MCF 10A (cell line): ENCODE measurements at places on chromosomes 11 and 22. TPM values are rescaled to one million over a fixed set of nuclear protein-coding genes. Genes with fewer than 3 reads are reported as not detected.

Gene PKDREJ
- not detected in 2 replicates for total RNA-seq

Gene PARVA
- total RNA-seq: 26.5 and 36.7 TPM in 2 replicates

Gene SHISAL1
- 1.6 and 3.7 TPM in 2 replicates for total RNA-seq

Gene CTSW
- total RNA-seq: not detected in 2 replicates

Gene FKBP2
- total RNA-seq: 84.7 and 86.0 TPM in 2 replicates

Gene OR51E2
- not detected in 2 replicates for total RNA-seq

Gene TXNRD2
- 28.7 and 39.9 TPM in 2 replicates for total RNA-seq

Gene GRAMD1B
- total RNA-seq: 0.26 and 0.27 TPM in 2 replicates

DNA sequence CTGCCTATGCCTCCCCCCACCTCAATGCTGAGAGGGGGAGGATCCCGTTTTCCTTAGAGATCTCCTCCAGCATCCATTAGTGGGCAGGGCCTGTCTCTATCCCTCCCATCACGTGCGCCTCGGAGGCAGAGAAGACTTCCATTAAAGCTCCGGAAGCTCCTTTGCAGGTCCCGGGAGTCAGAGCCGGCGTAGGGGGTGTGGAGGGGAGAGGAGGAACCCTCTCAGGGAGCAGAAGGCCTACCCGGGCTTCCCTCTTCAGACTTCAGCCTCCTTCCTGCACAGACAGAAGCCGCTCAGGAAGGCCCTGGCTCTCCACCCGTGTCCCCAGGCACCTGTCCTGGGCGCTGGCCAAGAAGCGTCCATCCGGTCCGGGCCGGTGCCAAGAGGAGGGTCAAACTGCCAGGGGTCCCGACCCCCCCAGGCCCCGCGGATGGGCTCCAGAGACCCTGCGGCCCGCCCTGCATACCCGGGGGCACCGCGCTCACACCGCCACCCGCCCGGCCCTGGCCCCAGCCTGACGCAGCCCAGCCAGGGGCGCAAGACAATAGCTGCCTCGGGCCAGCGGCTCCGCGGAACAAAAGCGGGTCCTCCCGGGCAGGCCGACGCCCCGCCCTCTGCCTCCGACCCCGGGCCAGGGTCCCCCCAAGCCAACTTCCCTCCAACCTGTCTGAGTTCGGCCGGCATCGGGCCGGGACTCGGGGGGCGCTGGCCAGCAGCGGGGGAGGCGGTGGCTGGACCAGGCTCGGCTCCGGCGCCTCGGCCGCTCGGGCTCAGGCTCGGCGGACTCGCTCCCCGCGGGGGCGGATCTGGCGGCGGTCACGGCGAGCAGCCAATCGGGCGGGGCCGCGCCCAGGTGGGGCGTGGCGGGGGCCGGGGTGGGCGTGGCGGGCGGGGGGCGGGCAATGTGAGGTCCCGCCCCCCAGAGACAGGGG lies 29.9 kb downstream of the ARVCF start:
- H3K27ac ChIP-seq: no peak overlapping the region
- H3K4me1 ChIP-seq: peaks cover 10% of the 10 kb centered on the region
- H3K36me3 ChIP-seq: no peaks in the 10 kb centered on the region
- no peaks in the 10 kb centered on the region for H3K27me3 ChIP-seq

DNA sequence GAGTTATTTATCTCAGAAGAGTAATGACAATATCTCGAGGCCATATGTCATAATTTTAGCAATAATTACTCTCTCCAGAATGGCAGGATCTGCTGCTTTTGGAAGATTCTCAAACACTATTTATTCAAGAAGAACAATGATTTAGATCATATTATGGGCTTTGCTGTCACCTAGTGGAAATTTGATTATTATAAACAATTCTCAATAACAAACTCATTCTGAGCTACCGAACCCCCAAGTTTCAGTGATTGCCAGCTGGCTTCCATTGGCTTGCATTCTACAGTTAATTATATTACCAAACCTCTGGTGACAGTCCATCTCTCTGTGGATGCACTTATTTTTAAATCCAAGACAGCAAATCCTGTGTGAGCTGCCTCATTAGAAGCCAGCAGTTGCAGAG lies 27.9 kb upstream of the SLC36A4 start:
- no peak overlapping the region for H3K4me3 ChIP-seq
- H3K27ac ChIP-seq: no peak overlapping the region
- peak; percentile 43 for DNase-seq
- H3K27me3 ChIP-seq: no peaks in the 10 kb centered on the region
- no peaks in the 10 kb centered on the region for H3K36me3 ChIP-seq

- no peaks in the 10 kb centered on the region for H3K36me3 ChIP-seq
- peaks cover 11% of the 10 kb centered on the region for H3K4me1 ChIP-seq
- no peak overlapping the region for H3K27ac ChIP-seq
- H3K27me3 ChIP-seq: no peaks in the 10 kb centered on the region
- DNase-seq: no peak
Measured at GRCh38 chr11:73070653-73071052, 71.5 kb downstream of the FCHSD2 start.

- H3K4me3 ChIP-seq: no peak overlapping the region
- no peak overlapping the region for H3K27ac ChIP-seq
- DNase-seq: no peak
- no peaks in the 10 kb centered on the region for H3K36me3 ChIP-seq
- H3K4me1 ChIP-seq: peaks cover 17% of the 10 kb centered on the region
Measured at GRCh38 chr11:86595451-86595850, 77.0 kb downstream of the ME3 start.

GRCh38 chr11:27291302-27291889 lies 71.6 kb downstream of the CCDC34 start:
- H3K4me1 ChIP-seq: no peaks in the 10 kb centered on the region
- H3K27me3 ChIP-seq: no peaks in the 10 kb centered on the region
- H3K4me3 ChIP-seq: no peak overlapping the region
- DNase-seq: peak; percentile 48
- H3K27ac ChIP-seq: no peak overlapping the region

DNA sequence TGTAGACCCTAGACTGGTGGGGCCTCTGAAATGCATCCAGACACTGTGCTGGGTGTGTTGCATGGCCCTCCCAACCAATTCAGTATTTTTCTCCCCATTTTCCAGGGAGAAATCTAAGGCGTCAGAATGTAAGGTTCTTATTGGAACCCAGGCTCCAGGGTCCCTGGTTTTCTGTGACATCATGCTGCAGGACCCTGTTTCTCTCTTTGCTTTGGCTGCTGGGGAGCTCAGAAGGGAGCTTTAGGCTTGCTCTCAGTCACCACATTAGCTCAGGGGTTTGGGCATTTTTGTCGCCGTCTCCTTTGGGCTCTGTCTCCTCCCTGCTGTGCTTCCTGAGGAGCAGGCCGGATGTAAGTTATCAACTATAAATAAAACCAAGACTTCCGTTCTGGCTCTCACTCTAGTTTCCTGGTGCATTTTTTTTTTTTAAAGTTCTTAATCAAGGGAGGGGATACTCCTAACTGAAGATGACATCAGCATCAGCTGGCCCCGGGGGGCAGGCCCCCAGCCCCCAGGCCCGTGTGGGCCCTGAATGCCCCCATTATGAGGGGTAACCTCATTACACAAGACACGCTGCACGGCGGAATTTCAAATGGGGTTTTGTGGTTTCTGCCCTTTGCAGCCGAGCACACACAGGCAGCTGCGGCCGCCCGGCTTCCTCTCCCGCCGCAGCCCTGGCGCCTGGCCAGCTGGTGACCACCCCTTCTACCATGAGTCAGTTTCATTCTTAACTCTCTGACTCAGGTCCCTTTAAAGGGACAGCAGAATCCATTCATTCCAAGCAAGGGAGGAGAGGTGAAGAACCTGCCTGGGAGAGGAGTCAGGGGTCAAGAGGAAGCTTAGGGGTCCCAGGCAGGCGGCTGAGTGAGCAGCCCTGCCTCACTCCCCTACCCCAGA lies 3.2 kb downstream of the MYEOV start:
- H3K4me1 ChIP-seq: peaks cover 60% of the 10 kb centered on the region
- H3K36me3 ChIP-seq: no peaks in the 10 kb centered on the region
- DNase-seq: peak; percentile 97
- peak overlapping the region; percentile 81 for H3K27ac ChIP-seq
- peak overlapping the region; percentile 32 for H3K4me3 ChIP-seq

- H3K4me1 ChIP-seq: no peaks in the 10 kb centered on the region
- H3K4me3 ChIP-seq: no peak overlapping the region
- no peaks in the 10 kb centered on the region for H3K27me3 ChIP-seq
- H3K27ac ChIP-seq: no peak overlapping the region
Measured at GRCh38 chr11:126829716-126830115, 170.9 kb downstream of the KIRREL3 start.

DNA sequence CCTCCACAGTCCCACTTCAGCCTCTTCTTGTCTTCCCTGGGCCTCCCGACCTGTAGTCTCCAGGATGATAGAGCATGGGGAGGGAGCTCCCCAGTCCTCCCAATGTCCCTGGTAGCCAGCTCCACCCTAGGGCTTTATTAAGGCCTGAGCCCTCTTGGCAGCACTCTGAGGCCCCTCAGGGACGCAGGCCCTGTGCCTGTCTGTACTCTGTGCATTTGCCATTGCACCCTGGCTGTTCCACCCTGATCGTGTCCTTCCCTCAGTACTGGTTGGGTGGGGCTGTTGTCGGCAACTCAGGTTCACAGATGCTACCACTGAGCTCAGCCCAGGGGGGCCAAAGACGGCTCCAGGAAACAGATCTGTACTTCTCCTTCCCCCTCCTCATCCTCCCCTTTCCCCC lies 7.2 kb downstream of the SSTR3 start:
- DNase-seq: no peak
- H3K4me1 ChIP-seq: no peaks in the 10 kb centered on the region
- no peaks in the 10 kb centered on the region for H3K27me3 ChIP-seq
- no peak overlapping the region for H3K4me3 ChIP-seq

- no peak overlapping the region for H3K27ac ChIP-seq
- no peaks in the 10 kb centered on the region for H3K36me3 ChIP-seq
- DNase-seq: peak; percentile 38
- no peaks in the 10 kb centered on the region for H3K27me3 ChIP-seq
- H3K4me1 ChIP-seq: peaks cover 5% of the 10 kb centered on the region
Measured at GRCh38 chr11:14095882-14096281, 133.4 kb downstream of the SPON1 start.

GRCh38 chr22:38442967-38443627 lies 11.9 kb downstream of the KCNJ4 start:
- no peak overlapping the region for H3K4me3 ChIP-seq
- H3K27ac ChIP-seq: no peak overlapping the region
- H3K36me3 ChIP-seq: no peaks in the 10 kb centered on the region
- H3K4me1 ChIP-seq: no peaks in the 10 kb centered on the region
- peaks cover 51% of the 10 kb centered on the region for H3K27me3 ChIP-seq
- no peak for DNase-seq

DNA sequence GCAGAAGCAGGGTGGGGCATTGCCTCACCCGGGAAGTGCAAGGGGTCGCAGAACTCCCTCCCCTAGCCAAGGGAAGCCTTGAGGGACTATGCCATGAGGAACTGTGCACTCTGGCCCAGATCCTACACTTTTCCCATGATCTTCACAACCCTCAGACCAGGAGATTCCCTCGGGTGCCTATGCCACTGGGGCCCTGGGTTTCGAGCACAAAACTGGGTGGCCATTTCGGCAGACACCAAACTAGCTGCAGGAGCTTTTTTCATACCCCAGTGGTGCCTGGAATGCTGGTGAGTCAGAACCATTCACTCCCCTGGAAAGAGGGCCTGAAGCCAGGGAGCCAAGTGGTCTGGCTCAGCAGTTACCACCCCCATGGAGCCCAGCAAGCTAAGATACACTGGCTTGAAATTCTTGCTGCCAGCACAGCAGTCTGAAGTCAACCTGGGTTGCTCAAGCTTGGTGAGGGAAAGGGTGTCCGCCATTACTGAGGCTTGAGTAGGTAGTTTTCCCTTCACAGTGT lies 573.7 kb upstream of the ANO3 start:
- H3K36me3 ChIP-seq: no peaks in the 10 kb centered on the region
- no peaks in the 10 kb centered on the region for H3K4me1 ChIP-seq
- no peaks in the 10 kb centered on the region for H3K27me3 ChIP-seq
- H3K4me3 ChIP-seq: no peak overlapping the region

- peaks cover 6% of the 10 kb centered on the region for H3K36me3 ChIP-seq
- H3K4me1 ChIP-seq: peaks cover 10% of the 10 kb centered on the region
- no peak overlapping the region for H3K27ac ChIP-seq
- H3K27me3 ChIP-seq: no peaks in the 10 kb centered on the region
- no peak overlapping the region for H3K4me3 ChIP-seq
Measured at GRCh38 chr11:1943977-1944376, 3.2 kb upstream of the MRPL23 start.

DNA sequence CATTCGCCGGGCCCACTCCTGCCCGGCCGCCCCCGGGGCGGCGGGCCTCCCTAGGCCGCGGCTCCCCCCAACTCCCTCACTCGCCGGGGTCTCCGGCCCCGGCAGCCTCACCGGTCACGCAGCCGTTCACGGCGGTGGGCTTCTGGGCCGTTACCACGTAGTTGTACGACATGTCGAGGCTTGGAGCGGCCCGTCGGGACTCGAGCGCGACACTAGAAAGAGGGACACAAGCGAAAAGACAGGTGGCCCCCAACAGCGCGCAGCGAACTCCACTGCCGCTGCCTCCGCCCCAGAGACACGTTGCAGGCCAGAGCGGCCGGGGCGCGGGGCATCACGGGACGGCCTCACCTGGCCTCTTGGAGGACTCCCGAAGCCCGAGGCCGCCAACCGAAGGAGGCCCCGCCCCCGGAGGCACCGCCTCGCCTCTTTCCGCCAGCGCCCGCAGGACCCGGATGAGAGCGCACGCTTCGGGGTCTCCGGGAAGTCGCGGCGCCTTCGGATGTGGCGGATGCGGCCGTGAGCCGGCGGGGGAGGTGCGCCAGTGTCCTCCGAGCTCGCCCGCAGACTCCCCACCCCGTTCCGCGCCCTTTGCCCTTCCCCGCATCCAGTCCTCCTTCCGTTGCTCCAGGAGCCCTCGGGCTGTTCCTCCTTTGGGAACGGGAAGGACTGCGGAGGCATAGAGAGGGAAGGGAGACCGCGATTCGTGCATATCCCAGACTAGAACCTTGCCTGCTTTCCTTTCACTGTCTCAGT lies at the start of the genes DDB1 and TKFC:
Gene DDB1, minus strand, starts transcription at position 309 of the 753 bp plus-strand sequence. Its CDS starts 137 bp downstream, at position 172.
Gene TKFC, plus strand, starts transcription at position 432 of the 753 bp plus-strand sequence. CDS start 1,501 bp downstream, outside the sequence.
- H3K27me3 ChIP-seq: no peaks in the 10 kb centered on the region
- H3K4me1 ChIP-seq: peaks cover 41% of the 10 kb centered on the region
- peak within 1 kb of the TSS; percentile 98 for H3K27ac ChIP-seq
- peak; percentile 94 for DNase-seq

DNA sequence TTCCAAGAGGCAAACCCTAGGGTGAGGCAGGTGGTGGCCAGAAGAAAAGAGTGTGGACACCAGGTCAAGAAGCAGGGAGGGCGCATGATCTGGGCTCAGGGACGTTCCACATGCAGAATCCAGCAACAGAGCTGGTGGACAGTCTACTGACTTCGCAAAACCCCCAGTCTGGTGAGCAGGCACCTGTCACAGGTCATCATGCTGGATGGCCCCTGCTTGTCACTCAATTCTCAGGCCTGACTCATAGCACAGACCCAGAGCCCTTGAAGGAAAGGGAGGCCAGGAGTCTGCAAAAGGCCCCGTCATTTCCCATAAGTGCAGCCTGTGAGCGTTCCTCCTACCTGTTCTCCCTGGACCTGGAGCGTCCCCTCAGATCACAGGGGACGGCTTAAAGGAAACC lies 18.2 kb downstream of the APOL4 start:
- no peaks in the 10 kb centered on the region for H3K4me1 ChIP-seq
- no peak overlapping the region for H3K27ac ChIP-seq
- DNase-seq: no peak
- no peak overlapping the region for H3K4me3 ChIP-seq

GRCh38 chr22:50444663-50445062 lies 30.2 kb downstream of the SBF1 start:
- H3K27me3 ChIP-seq: no peaks in the 10 kb centered on the region
- H3K36me3 ChIP-seq: peaks cover 82% of the 10 kb centered on the region
- peak; percentile 37 for DNase-seq
- no peaks in the 10 kb centered on the region for H3K4me1 ChIP-seq
- no peak overlapping the region for H3K4me3 ChIP-seq
